ENCODE measurements at places on chromosomes 7 and 10. TPM values are rescaled to one million over a fixed set of nuclear protein-coding genes. Genes with fewer than 3 reads are reported as not detected.

DNA sequence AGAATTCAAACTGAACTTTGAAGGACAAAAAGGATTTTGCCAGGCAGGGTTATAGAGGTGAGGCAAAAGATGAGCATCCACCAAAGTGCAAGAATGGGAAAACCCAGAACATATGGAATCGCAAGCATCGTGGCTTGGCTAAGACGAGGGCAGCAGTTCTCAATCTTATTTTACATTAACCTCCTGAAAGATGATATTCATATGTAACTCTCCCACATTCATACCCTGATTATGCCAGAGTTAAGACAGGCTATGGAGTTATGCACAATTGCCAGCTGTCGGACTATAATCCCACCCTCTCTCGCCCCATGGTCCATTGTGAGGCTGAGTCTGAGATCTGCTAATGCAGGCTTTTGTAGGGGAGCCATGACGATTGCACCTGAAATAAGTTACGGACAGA lies 21.2 kb upstream of the ASAH2 start:
- no peak for DNase-seq

DNA sequence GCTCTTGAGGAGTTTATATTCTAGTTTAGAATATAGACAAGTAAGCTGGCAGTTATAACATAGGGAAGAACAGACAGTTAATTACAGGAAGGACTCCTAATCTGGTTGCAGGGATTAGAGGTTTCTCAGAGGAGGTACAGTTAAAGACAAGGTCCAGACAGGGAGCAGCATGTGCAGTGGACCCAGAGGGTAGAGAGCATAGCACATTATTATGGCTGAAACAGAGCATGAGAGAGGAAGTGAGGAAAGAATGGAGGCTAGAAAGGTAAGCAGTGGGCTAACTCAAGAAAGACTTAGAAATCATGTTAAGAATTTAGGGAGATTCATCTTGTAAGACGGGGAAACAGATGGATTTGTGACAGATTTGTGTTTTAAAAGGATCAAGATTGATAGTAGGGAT lies 9.7 kb downstream of the MIOS start:
- no peak for DNase-seq

DNA sequence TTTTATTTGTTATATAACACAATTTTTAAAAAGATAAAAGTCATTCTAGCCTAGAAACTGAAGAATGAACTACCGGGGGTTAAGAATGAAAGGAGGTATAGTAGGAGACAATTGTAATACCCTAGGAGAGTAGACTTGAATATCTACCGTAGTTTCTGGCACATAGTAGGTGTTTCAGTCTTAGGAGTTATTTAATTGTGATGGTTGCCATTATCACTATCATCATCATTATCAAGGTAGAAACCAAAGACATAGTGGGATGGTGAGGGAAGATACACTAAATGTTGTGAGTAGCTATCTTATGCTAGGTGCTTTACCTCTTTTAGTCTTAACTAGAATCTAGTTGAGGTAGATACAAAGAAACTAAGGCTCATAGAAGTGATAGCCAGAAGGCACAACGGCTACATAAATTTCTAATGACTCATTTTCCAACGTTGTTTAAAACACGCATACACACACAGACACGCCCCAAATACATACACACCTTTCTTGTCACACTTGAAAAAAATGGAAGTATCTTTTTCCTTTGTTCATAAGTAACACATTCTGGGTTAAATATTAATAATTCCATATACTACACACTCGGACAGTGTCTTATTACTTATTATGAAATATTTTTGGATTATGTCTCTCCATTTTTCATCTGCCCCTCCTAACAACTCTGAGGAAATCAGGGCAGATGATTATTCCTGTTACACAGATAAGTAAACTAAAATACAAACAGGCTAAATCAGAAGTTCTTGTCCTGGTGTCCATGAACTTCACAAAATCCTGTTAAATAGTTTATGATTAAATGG lies 2.0 kb upstream of the ANLN start:
- no peak for DNase-seq

DNA sequence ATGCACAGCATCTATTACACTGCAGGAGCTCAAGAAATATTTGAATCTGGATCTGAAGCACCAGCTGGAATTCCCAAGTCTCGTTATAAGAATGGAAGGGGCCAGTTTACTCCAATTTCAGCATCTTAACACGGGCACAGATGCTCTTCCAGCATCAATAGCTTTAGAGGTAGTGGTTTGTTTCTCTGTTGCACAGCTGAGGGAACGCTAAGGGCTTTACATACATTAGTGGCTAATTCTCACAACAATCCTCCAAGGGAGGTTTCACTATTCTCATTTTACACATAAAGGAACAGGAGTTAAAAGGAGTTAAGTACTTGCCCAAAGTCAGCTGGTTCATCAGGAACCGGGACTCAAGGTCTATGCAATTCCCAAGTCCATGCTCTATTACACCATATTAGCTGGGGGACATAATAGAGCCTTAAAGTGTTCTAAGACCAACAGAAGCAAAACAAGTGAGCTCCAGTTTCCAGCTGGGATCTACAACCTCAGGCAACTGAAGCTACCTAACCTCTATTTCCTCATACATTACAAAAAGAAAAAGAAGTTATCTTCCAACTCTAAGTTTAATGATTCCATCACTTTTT lies 9.9 kb downstream of the XPNPEP1 start:
- DNase-seq: no peak

DNA sequence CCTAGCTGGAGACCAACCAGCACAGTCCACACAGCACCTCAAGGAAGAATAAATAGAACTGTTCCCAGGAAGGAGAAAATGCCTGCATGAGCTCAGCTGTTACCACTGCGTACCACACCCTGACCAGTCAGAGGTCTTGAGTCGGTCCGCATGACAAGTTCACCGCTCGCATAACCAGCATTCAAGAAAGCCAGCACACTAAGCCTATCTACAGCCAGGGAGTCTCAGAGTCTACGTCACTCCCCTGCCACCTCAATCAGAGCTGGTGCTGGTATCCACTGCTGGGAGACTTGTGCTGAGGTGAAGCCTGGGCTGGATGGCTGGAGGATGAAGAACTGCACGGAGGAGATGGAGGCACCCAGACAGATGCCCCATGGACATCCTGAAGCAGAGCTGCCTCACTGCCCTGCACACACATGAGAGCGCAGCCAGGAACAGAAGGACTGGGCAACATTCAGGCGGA lies 19.6 kb downstream of the AKR1C1 start:
- DNase-seq: peak; percentile 67

DNA sequence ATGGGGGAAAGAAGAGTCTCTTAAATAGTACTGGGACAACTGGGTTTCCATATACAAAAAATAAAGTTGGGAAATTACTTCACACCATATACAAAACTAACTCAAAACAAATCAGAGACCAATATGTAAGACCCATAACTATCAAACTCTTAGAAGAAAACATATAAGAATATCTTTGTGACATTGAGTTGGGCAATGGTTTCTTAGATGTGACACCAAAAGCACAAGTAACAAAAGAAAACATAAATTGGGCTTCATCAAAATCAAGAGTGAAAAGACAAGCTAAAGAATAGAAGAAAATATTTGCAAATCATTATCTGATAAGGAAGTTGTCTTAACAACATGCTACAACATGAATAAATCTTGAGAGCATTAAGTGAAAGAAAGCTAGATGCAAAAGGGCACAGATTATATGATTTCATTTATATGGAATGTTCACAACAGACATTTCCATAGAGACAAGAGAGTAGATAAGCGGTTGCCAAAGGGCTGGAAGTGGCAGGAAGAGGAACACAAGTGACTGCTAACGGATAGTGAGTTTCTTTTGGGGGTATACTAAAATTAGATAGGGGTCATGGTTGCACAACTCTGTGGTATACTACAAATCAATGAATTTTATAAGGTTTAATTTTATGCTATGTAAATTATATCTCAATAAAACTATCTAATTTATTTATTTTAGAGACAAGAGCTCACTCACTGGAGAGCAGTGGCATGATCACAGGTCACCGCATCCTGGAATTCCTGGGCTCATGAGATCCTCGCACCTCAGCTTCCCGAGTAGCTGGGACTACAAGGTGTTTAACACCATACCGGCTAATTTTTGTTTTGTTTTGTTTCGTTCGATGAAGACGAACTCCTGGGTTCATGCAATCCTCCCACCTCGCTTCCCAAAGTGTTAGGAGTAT lies 35.4 kb downstream of the JMJD1C start:
- no peak for DNase-seq

DNA sequence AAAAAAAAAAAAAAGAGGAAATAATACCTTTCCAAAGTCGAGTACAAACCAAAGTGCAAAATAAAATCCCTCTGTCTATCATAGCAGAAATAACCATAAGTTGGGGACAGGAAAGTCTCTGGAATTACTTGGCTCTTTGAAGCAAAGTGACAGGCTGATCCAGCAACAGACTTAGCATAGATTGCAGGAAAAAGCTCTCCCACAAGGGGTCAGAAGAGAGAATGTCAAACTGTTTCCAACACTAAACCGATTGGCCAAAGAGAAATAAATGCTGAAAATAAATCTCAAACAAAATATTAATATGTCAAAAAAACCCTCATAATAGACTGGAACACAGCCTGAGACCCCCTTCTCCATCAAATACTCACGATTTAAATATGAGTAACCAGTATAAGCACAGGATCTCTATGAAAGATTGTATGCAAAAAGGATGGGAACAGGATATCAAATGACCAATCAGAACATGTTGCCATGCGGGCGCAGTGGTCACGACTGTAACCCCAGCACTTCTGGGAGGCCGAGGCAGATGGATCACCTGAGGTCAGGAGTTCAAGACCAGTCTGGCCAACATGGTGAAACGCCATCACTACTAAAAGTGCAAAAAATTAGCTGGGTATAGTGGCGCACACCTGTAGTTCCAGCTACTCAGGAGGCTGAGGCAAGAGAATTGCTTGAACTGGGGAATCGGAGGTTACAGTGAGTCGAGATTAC lies 1000.7 kb upstream of the LRRN3 start:
- DNase-seq: no peak

GRCh38 chr7:2175514-2175913 lies 57.2 kb downstream of the MAD1L1 start:
- peak; percentile 38 for DNase-seq

DNA sequence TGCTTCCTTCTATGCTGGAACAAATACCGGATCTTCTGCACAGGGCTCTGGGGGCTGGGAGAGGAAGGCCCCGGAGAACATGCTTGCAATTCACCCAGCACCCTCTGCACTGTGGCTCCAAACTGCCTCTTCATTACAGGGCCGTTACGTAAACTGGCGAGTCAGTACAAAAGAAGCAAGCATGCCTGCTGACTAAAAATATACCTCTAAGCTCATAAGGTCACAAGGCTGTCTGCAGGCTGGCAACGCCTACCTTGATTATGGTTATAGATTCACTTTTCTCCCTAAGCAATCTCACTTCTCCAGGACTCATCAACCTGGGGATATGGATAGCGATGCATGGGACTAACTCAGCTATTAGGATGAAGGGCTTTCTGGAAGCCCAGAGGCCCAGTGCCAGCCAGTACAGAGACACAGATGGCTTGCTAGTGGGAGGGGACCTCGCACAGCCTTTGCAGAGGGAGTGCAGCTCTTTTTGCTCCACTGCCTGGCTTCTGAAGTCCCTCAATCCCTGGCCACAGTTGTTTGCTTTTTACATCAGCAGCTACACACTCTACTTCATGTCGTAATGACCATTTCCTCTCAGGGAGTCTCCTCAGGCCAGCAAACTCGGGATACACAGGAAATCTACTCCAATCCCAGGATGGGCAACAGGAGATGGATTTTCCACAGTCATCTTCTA lies 96.1 kb downstream of the SH3PXD2A start:
- DNase-seq: no peak

GRCh38 chr10:85448716-85449115 lies 917.9 kb downstream of the GRID1 start:
- no peak for DNase-seq

DNA sequence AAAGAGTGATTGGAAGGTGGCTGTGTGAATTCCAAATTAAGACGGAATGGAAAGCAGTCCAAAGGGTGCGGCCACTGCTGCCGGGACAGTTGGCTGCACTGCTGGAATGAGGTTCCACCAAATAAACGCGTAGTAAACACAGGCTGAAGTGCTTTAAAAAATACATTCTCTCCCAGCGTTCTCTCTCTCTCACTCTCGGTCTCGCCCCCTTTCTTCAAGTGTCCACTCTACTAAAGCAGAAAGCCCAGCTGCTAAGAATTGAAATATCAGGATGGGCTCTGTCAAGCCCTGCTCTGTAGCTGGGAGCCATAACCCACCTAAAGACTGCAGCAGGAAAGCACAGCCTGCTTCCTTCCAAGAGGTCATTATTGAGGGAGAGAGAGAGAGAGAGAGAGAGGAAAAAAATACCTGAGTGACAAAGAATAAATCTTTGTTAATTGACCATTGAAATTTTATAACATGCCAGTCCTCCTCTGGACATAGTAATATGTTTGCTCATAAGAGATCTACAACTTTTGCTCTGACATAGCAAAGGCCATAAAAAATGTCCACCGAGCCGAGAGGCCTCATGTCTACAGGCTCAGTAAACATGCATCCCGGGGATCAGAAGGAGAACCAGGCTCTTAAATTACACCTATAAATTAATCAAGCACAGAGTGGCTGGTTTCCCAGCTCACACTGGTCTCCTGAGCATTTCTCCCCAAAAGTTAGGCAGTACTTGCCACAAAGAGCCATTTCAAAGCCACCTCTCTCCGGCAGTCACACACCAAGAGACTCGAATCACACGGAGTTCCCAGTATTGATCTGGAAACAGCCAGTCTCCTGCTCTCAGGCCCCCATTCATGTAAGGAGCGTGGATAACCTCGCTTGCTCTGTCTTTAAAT lies 72.8 kb downstream of the FGFR2 start:
- no peak for DNase-seq

GRCh38 chr7:132760244-132760623 lies 184.0 kb upstream of the PLXNA4 start:
- DNase-seq: no peak

GRCh38 chr10:3745521-3745920 lies 39.5 kb downstream of the KLF6 start:
- DNase-seq: no peak

- DNase-seq: no peak
Observed at GRCh38 chr7:70353330-70353945, 755.2 kb downstream of the AUTS2 start.

- DNase-seq: no peak
Observed at GRCh38 chr10:8095959-8096358, 41.5 kb downstream of the GATA3 start.

Gene GPR15LG
- total RNA-seq: 1.0 TPM

Gene IGF2BP3
- 49.3 TPM for total RNA-seq

Gene KCNH2
- 1.9 TPM for total RNA-seq
